NCI-H187 (cell line): ENCODE measurements at places on chromosomes 13 and 19.
A peak's percentile ranks its signal among the peaks of the same experiment; 100 is the strongest.

DNA sequence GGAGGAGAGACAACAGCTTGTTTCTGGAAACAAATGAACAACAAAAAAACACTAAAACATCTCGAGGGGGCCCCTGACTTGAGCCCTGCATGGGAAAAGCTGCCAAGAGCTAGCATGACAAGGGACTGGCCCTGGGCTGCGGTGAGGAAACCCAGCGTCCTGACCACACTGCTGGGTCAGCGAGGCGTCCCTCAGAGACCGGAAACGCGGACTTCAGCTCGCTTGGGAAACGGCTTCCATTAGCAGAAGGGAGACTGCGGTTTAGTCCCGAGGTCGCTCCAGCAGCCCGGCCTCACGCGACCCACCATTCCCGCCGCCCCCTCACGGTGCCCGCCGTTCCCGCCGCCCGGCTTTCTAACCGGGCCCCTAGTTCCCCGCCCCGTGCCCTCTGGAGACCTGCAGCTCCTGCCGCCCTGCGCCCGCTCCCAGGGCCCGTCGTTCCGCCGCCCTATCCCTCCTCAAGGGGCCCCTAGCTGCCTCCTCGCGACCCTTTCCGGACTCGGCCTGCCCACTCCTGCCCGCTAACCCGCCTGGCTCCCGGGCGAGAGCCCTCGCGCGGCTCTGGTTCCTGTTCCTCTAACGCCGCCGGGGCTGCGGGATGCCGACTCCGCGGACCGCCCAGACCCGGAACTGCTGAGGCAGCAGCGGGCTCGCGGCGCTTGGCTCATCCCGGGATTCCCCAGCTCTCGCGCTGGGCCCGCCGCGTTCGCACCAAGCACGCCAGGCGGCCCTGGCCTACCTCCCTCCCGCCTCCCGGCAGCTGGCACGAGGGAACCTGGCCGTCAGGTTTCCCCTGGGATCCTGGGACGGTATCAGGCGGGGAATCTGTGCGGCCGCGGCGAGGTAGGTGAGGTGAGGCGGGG lies at the start of gene CCDC122:
CCDC122 (minus strand) TSS at position 849 of the 863 bp plus-strand sequence. CDS start 10,364 bp downstream, outside the sequence.
- peak; percentile 31 for DNase-seq

- no peak for DNase-seq
These were observed 7.1 kb upstream of the KL start for GRCh38 chr13:33008946-33009722.

GRCh38 chr19:37361994-37362393 lies 8.9 kb upstream of the ZNF527 start:
- DNase-seq: no peak

DNA sequence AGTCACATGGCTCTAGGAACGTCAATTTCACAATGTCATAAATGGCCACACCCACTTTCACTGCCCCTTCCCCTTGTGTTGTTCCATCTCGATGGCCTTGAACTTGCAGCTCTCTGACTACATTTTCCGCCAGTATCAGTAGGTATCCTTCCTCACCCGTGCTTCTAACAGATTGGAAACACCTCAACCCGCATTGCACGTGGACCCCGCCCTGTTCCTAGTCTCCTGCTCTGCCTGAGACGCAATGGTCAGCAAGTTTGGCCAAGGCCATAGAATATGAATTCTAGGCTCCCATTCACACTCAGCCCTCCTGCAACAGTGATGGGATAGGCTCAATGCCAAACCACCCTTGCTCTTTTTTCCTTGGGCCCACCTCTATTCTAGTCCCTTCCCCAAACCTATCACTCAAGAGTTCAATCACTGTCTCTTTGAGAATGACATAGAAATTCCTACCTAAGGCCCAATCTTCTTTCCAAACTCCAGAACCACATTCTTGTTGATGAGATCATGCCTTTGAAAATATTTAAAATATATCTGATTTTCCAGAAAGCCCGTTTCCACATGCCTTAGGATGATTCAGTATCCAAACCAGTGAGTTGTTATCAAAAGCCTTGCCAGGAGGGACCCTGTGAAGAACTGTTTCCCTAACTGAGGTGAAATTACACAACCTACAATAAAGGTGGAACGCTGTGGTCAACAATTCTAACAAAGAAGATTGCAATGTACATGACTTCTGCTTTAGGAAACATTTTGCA lies 334.6 kb downstream of the MYO16 start:
- DNase-seq: no peak

DNA sequence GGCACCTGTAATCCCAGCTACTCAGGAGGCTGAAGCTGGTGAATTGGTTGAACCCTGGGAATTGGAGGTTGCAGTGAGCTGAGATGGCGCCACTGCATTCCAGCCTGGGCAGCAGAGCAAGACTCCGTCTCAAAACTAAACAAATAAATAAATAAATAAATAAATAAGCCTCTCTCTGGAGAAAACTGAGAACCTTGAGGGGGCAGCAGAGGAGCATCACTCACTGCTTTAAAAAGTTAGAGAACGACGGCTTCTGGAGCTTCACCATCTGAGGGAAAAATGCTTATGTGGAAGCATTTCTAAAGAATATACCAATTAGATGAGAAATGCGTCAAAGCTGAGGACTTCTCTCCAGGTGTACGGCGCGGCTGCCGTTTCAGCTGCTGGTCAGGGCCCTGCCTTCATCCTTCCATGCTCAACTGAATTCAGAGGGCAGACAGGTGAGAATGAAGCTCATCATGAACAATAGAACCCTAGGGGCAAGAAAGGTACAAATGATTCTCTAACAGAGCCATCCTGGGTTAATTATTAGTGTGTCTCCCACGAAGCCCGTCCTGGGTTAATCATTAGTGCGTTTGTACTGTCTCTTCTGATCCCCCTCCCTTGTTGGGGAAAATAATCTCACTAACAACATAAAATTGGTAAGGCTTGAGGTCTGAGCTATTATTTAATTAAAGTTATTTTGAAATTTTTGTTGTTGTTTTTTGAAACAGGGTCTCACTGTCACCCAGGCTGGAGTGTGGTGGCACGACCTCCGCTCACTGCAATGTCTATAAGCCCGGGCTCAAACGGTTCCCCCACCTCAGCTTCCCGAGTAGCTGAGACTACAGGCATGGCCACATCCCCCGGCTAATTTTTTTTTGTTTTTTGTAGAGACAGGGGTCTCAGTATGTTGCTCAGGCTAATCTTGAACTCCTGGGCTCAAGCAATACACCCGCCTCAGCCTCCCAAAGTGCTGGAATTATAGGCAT lies 80.1 kb downstream of the IPO5 start:
- peak; percentile 21 for DNase-seq

DNA sequence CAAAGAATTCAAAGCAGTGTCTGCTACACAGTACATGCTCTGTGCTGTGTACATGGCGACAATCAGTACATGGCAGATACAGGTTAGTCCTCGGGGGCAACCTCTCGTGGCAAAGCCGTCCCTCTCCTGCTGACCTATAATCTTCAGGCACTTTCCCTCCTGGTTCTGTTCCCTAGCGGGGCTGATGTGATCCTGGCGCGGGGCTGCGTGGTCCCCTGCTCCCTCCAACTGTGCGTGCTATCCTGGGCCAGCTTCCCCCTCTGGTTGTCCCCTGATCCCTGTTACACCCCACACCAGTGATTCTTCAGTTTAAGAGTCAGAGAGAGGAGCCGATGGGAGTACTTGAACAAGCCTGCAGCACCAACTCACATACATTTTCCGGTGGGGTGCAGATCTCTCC lies 12.1 kb downstream of the MAG start:
- DNase-seq: no peak
